ENCODE measurements at places on chromosomes 6 and 20. TPM values are rescaled to one million over a fixed set of nuclear protein-coding genes. Genes with fewer than 3 reads are reported as not detected.

The EFCAB8 gene
- not detected for total RNA-seq

The CALHM4 gene
- total RNA-seq, result not detected

The GNMT gene
- 0.77 TPM for total RNA-seq

The NPBWR2 gene
- not detected for total RNA-seq

The NKAIN2 gene
- total RNA-seq, result 0.22 TPM

The DZANK1 gene
- 0.60 TPM for total RNA-seq

The C6orf141 gene
- total RNA-seq, result 0.41 TPM

The PCNA gene
- total RNA-seq, result 28.0 TPM

The BPIFA1 gene
- total RNA-seq, result not detected

The SLC17A3 gene
- not detected for total RNA-seq

The SPATS1 gene
- not detected for total RNA-seq

The PCK1 gene
- total RNA-seq, result 0.25 TPM

The RGS17 gene
- 0.16 TPM for total RNA-seq

The ATP6V1G2 gene
- 1.6 TPM for total RNA-seq

The FHL5 gene
- 5.3 TPM for total RNA-seq

The MICB gene
- 1.1 TPM for total RNA-seq

Measured in left ventricle myocardium inferior (tissue), 1 donor.